CD4-positive, alpha-beta T cell treated with Interleukin-12 subunit alpha and Interleukin-12 subunit beta, for 1 hour (primary cell): ENCODE measurements at places on chromosomes 5 and 9.

- DNase-seq, result no peak
Observed at GRCh38 chr5:42520203-42520602, 97.0 kb downstream of the GHR start.

GRCh38 chr9:117869287-117869686 is 165.1 kb downstream of the TLR4 start:
- DNase-seq, result no peak

DNA sequence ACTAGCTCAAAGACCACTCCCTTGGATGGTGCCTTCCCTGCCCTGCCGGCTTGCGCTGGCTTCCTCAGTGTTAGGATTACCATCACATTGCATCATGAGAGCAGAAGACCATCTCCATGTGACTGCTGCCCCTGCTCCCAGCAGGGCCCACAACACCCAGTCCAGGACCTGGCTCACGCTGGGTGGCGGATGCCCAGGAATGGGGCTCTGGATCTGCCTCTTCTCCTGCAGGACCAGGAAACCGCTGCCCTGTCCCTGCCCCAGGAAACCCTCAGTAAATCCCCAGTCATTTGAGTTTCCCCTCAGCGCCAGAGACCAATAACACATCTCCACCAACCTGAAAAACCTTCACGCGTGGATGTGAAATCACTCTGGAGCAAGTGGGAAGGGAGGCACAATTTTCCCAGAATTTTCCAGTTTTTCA is 3.3 kb upstream of the RNF44 start:
- no peak for DNase-seq

DNA sequence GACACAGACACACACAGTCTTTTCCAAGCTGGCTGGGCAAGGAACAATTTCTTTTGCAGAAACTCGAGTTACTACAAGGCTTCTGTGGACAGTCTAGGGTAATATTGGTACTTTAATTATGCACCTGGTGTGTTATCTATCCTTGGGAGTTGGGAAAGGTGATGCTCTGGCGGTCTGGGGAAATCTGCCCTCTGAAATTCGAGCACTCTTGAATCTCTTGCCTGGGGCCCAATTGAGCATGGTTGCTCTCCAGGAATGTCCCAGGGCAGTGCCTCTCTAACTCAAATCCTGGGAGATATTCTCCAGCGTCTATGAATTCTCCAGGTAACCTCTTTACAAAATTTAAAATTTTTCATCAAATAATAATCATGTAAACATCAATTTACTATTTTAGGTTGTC is 69.3 kb downstream of the KCNIP1 start:
- no peak for DNase-seq

- DNase-seq, result no peak
Observed at GRCh38 chr9:113416149-113416721, 5.7 kb downstream of the C9orf43 start.

DNA sequence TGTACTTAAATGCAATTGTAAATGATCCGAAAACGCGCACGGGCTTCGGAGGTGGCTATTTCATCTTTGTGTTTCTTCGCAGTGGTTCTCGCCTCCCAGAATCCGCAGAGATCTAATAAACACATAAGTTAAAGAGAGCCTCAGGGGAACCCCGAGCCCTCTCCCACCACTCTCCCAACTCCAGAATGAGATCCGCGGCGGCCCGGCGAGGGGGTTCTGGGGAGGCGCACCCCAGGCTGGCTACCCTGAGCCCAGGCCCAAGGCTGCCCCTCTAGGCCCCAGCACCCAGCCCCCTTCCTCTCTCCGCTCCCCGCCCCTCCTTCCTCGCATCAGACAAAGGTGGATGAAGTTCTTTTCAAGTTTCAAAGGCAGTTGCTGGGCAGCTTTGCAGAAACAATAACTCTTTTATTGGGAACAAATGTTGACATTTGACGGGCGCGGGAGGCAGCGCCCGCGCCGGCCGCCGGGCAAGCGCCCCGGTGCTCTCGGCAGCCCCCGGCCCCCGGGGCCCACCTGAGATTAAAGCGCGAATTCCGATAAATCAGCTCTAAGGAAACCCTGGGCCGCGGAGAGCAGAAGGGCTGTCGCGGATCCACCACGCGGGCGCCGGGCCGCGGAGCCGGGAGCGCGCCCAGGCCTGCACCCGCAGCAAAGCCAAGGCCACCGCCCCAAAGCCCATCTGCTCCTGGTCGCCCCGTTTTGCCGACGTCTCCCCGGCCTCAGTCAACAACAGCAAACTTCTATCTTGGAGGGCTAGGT is 8.4 kb downstream of the IRX2 start:
- DNase-seq, result no peak

GRCh38 chr5:35213608-35214007 is 16.7 kb downstream of the PRLR start:
- DNase-seq, result no peak

DNA sequence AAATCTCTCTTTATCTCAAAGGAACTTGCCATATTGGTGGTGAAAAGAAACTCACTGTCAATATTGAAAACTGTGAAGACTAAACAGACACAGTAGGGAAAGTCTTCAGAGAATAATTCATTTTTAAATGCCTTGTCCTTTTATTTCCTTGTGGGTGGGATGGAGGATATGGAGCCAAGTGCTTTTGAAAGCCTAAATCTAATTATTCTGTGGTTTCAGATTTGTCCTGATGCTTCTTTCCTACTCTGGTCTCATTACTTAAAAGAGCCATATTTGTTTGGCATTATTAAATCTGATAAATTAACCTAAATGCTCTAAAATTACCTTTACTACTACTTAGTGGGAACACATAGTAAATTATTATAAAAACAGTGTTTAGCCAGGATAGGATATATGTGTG is 258.3 kb upstream of the EFNA5 start:
- DNase-seq, result no peak

DNA sequence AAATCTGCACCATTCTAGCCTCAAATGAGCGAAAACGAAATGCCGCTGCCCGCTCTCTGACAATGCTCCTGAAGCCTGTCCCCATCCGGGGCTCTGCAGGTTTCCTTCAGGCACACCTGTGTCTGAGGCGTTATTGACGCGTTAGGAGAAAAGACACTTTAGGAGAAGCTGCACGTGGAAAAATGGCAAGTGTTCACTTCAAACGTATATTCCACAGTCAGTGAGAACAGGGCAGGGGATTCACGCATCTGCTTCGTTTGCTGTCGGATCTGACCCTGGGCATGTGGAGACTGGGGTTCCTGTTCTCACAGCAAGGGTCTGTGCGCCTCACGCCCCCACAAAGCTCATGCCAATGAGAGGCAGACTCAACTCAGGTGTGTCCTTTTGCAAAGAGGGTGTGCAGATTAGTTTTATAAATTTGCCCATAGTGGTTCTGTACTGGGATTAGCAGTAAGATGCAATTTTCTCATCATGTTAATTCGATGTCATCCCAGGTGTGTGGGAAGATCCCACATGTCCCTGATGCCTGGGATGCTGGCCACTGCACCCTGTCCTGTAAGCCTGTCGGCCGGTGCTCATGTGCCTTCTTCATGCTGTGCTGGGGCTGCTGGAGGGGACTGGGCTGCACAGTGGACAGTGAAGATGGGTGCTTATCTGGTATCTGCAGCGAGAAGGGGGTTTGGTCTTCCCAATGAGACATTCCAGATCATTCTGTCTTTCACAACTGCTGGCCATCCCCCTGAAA is 11.2 kb upstream of the TBC1D9B start:
- DNase-seq, result no peak

- no peak for DNase-seq
Observed at GRCh38 chr5:531101-531748, 7.0 kb upstream of the SLC9A3 start.

- DNase-seq, result no peak
Observed at GRCh38 chr5:9348401-9348996, 197.4 kb downstream of the SEMA5A start.

DNA sequence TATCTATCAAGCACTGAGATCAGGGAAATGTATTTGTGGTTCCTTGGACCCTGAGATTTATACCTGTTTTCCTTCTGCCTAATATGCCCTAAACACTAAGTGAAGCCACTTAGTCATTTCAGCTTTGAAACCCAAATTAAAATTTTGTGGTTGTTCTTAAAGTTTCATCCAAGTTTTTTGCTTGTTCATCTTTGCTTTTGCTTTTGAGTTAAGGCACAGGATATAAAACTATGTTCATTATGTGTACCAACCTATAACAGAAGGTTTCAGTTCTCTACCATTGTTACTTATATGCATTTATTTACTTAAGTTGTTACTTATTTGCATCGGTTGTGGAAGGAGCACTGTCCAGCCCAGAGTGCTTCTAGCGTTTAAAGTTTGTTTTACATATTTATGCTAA is 382.3 kb downstream of the PTPRD start:
- no peak for DNase-seq

- no peak for DNase-seq
Observed at GRCh38 chr9:133492061-133493021, 13.4 kb upstream of the SLC2A6 start.

DNA sequence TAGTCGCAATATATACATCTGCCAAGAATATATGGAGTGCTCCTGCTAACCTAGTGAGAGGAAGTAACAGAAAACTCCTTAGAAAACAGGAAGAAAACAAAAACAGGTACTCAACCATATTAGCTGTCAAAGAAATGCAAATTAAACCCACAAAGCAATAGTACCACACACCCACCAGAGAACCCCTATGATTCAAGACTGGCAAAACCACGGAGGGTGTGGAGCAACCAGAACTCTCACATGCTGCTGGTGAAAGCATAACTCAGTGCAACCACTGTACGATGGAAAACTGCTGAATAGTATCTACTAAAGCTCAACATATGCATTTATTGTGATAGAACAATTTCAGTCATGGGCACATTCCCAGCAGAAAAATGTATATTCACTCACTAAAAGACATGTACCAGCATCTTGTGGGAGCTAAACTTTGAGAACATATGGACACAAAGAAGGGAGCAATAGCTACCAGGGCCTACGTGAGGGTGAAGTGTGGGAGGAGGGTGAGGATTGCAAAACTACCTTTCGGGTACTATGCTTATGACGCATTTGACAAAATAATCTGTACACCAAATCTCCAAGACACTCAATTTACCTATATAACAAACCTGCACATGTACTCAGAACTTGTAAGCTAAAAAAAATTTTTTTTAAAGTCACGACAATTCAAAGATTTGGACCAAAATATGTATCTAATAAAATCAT is 34.0 kb downstream of the PTPN3 start:
- no peak for DNase-seq

DNA sequence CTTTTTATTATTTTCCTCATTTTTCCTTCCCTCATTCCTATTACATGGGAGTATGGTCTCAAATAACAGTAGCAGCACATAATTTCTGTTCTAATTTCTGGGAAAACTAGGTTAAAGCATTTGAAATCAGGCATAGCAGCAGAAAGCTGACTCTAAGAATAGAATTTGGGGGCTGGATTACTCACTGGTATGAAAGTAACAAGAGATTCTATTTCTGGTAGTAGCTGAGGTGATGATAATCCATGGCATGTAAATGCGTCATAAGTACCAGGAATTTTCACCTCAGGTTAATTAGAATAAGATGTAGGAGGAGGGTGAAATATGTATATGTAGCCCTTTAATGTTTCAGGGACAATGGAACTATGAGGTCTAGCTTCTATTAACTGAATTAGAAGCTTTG is 662.0 kb downstream of the PTPRD start:
- DNase-seq, result no peak

GRCh38 chr5:150615141-150615699 is 25.2 kb upstream of the SYNPO start:
- DNase-seq, result no peak

- DNase-seq, result no peak
Observed at GRCh38 chr9:98491828-98492227, 216.9 kb downstream of the GABBR2 start.

DNA sequence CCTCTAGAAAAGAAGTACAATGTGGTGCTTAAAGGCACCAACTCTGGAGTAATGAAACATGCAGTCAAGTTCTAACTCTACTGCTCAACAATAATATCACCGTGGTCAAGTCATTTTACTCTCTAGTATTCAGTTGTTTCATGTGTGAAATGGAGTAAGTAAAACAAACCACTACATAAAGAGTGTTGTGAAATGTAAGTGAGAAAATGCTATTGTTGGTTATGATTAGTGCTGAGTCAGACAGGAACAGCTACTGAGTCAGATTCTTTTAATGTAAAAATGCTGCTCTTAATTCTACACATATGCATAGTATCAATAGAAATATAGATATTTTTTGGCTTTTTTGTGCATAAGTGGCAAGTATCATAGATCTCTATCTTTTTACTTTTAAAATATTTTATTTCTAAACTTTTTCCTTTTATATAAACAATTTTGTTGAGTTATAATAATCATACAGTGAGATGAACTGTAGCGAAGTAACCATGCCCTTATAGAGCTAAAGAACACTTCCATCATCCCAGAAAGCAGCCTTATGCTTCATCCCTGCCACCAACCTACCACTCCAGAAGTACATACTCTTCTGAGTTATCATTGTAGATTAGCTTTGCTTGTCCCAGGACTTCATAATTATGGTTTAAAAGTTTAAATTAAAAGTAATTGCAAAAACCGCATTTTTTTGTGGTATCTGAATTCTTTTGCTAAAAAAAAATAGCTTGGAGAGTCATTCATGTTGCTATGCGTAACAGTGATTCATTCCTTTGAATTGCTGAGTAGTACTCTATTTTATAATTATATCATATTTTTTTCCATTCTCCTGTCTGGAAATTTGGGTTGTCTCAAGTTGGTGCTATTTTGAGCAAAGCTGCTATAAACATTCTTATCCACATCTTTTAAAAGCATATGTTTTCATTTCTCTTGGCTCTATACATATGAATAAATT is 548.2 kb upstream of the CLINT1 start:
- no peak for DNase-seq

DNA sequence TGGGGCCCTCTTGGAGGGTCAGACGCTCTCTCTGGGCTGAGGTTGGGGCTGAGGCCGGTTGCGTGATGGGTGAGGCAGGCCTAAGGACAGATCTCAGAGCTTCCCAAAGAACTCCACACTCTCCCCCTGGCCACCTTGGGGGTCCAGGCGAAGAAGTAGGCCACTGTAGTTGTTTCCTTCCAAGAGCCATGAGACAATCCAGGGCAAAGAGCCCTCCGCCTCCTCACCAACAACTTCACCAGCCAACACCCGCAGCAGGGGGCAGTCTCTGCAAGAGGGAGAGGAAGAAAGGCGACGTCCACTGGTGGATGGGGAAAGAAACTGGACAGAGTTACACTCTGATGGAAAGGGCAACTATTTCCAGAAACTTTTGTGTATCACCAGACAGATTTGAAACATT is 10.7 kb downstream of the SLC35A4 start:
- DNase-seq, result no peak

GRCh38 chr9:127163409-127163808 is 41.0 kb upstream of the ANGPTL2 start:
- no peak for DNase-seq

GRCh38 chr5:146042628-146043279 is 62.6 kb downstream of the PLAC8L1 start:
- DNase-seq, result no peak

DNA sequence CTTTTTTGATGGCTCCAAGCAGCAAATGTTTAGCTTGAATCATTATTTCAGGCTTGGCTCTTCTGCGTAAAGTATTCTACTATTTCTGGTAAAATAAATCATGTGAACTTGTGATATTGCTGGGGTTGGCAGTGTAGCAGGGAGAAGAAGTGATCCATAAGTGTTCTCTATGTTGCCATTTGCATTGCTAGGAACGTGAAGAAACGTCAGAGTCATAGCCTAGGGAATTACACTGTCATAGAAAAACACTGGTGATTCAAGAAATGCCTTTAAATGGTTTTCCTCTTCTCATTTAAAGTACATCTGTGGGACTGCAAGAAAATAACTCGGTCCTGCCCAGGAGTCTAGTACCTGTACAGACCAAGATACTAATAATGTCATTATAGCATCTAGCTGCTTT is 162.3 kb downstream of the PBX3 start:
- DNase-seq, result no peak
